ENCODE measurements at places on chromosomes 4 and X. TPM values are rescaled to one million over a fixed set of nuclear protein-coding genes. Genes with fewer than 3 reads are reported as not detected.

Gene HS3ST1
- total RNA-seq, result 0.44 TPM

Gene SPP1
- 56.6 TPM for total RNA-seq

Gene DRD5
- total RNA-seq, result not detected

Gene CT45A3
- not detected for total RNA-seq

Gene PABPC5
- total RNA-seq, result 1.7 TPM

Gene RIPPLY1
- not detected for total RNA-seq

Gene POU3F4
- 3.6 TPM for total RNA-seq

Gene TASL
- total RNA-seq, result not detected

Gene SAGE1
- not detected for total RNA-seq
